ENCODE measurements at places on chromosomes 13 and 19.

- peak; percentile 83 for DNase-seq
Measured at GRCh38 chr19:13764101-13764807, at the start of gene MRI1. MRI1 (plus strand) TSS chr19:13764522; CDS start chr19:13764589, 67 bp downstream.

GRCh38 chr19:12260861-12261260 is 33.8 kb downstream of the ZNF44 start:
- no peak for DNase-seq

GRCh38 chr13:97892717-97893116 is 60.8 kb upstream of the IPO5 start:
- no peak for DNase-seq

GRCh38 chr13:25762281-25762680 is 289.5 kb downstream of the SHISA2 start:
- DNase-seq = no peak

DNA sequence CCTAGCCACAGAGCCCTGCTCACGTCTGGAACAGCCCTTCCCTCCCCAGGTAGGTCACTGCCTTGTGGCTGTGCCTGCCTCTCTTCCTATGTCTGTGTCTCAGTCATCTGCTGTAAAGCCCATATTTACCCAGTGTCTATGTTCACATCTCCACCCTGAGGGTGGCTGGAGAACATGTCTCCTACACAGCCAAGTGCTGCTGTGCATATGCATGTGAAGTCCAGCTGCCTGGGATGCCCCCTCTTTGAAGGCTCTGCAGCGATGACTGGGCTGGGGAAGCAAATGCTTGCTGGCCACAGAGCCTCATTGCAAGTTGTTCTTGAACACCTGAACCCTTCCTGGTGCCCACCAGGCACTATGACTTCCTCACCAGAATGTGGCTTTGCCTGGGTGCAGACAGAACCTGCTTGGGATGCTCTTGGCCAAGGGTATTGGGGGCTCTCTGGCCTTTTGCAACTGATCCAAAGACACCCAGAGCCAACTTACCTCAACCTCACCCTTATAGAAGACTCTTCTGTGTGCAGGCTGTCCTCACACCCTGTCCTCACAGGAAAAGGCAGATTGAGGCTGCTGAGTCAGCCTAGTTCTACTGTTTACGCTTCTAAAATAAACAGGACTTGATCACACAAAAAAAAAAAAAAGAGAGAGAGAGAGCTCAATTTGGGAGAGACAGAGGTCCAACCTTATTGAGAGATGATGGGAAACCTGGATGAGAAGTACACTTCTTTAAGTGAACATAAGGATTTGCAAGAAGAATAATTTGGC is 26.5 kb downstream of the MRPL57 start:
- DNase-seq = no peak

DNA sequence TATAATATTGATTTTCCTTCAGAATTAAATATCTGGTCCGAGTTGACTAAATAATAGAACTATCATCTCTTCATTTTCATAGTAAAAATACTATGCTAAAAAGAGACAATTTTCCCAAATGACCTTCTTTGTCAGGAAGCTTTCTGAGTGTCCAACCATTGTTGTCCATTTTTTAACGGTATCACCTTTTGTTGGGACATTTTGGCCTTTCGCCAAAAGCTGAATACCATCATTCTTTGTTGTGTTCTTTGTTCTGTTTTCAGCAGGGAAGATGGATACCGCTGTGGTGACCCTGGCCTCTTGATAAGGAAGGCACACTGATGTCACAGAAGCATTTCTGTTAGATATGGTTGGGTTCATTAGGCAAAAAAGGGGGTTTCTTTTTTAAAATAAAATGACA is 654.4 kb upstream of the GPC6 start:
- no peak for DNase-seq

DNA sequence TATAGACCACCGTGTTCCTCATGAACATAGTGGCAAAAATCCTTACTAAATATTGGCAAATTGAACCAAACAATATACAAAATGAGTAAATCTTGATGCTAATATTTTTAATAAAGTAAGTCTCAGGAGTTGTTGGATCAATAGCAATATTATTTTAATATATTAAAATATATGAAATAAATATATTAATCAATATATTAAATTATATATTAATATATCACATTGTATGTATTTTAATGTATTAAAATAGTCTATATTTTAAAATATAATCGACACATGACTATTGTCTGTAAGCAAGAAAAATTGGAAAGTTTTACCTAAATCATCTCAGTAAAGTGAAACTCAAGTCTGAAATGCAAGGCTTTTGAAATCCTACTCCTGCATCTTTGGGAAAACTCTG is 78.9 kb upstream of the GJB6 start:
- no peak for DNase-seq

DNA sequence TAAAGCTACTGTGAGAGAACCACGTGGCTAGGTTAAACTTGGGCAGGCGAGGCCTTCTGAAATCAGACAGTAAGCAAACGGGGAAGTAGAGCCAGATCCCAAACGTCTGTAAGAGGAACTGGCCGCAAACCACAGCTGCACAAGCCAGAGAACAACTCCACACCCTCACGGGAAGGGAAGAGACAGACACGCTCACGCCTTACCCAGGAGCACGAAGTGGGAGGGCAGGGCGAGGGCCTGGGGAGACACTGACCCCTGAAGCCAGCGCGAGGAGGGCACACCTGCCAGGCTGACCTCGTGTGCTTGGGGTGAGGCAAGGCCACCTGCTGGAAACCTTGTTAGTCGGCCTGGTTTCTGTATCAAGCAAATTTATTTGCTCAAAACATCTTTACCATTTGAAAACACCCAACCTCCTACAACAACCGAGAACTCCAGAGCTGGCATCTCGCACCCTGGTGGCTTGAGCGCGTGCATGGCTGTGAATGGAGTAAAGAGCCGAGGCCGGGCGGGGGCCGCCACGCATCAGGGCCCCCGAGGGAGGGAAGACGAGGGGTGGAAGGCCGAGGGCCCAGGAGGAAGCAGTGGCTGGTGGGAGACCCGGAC is 7.3 kb downstream of the POLR2E start:
- DNase-seq = peak; percentile 34

- peak; percentile 52 for DNase-seq
Measured at GRCh38 chr19:49119411-49120324, at the start of gene PPFIA3. PPFIA3 (plus strand) TSS chr19:49119544; CDS start chr19:49127874, 8,330 bp downstream.

DNA sequence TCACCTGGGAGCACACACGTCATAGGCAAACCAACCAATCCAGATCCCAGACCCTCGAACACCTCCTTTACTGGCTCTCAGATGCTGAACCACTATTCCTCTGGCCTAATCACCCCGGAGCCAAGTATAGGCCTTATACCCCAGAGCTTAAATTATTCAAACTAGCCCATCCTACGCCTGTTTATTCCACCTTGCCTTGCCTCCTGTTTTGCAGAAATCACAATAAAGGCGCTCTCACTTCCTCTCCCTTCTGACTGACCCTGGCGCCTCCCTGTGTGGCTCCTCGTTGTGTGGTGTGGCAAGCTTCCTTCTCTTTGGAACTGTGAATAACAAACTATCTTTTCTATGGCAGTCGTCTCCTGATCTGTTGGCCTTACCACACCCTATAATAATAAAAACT is 354.9 kb downstream of the ENOX1 start:
- DNase-seq = no peak

DNA sequence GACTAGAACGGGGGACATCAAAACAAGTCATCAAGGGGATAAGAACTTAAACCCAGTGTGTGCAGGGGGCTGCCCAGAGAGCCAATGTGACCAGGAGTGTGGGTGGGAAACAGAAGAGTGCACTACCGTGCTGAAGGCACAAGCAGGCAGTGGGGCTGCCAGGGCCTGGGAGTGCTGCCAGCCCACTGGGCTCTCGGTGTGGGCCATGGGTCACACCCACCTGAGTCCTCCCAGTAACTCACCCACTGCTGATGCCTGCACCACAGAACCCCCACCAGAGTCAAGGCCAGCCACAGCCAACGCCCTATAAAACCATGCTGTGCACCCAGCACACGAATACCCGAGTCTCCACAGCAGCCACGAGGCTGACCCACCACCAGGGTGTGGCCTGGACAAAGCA is 8.5 kb downstream of the MED26 start:
- no peak for DNase-seq

DNA sequence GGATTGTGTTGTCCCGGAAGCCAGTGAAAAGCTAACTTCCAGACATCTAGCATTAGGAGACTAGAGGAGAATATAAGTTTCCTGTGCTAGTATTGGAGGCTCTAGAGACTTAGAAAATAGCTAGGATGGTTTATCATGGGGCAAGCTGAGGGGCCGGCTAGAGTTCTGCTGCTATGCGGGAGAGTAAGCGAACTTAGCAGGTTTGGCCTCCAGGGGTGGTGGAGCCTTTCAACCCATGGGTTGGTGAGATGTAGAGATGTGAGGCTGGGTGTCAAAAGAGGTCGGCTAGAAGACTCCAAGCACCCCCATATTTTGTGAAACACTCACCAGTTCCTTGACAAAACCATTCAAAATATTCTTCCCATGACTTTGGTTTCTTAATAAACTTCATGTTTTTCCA is 4.4 kb downstream of the SULT2A1 start:
- no peak for DNase-seq

GRCh38 chr19:45814166-45814780 is 835 bp downstream of the RSPH6A start:
- DNase-seq = no peak

GRCh38 chr19:17549085-17549740 is 6.2 kb upstream of the COLGALT1 start:
- no peak for DNase-seq

DNA sequence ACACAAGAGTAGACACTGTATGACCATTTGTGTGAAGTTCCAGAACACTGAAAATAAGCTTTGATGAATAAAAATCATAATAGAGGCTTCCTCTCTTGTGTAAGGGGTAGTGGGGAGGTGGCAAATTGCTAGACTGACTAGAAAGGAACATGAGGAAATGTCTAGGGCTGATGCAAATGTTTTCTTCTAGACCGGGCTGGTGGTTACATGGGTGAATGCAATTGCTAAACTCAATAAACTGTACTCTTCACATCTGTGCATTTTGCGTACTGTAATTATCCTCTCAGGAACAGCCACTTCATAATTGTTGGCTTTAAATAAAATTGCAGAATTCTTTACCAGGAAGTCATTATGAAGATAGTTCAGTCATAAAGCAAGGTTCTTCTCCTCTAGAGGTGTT is 5.2 kb upstream of the KBTBD7 start:
- DNase-seq = no peak

GRCh38 chr13:101267656-101268055 is 148.7 kb downstream of the NALCN start:
- no peak for DNase-seq

GRCh38 chr19:9989504-9989903 is 20.8 kb downstream of the COL5A3 start:
- no peak for DNase-seq

DNA sequence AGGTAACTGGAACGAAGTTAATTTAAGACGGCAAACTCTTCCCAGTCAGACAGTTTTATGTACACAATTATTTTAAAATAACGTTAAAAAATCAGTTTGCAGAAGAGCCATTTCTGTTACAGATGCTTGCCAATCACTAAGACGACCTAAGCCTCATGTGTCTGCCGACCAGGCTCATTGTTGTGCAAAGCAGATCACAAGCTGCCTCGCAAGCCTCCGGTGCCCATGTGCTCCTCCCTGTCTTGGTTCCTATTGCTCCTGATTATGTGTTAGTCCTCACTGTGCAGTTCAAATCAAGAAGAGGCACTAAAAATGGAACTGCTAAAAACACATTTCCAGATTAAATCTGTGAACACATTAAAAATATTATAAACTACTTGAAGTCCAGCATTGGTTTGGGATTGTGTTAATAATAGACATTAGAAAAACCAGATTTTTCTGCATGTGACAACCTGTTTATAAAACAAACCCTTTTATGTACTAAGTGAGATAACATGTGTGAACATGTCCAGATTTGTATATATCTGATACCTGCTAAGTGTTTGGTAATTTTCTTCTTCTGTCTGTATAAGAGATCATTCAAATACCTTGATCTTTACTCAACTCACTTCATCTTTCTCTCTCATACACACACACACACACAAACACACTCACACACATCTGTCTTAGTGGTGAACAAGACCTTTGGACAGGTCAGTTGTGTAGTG is 81.9 kb upstream of the SLC15A1 start:
- no peak for DNase-seq

DNA sequence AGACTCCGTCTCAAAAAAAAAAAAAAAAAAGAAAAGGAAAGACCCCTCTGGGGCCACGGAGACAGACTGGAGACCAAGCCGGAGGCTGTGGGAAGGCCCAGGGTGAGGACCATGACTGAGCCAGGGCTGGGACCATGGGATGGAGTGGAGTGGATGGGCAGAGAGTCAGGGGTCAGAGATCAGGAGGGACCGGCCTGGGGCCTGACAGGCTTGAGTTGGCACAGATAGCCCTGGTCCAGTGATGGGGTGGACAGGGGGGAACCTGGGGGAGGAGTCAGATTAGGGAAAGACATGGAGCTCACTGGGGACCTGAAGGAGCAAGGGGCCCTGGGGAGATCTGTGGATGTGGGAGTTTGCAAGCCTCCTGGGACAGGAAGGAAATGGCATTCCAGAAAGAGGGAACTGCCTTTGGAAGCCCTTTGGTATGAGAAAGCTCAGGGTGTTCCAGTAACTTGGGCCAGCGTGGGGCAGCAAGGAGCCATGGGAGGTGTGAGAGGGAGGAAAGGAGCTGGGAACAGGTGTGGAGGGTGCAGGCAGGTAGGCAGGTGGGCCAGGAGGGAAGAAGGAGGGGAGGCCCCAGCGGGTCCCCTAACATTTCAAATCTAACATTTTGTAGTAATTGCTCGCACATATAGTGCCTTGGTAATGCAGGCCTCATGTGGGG is 6.3 kb upstream of the RPL13A start:
- DNase-seq = no peak

- no peak for DNase-seq
Measured at GRCh38 chr13:99922631-99923404, 48.7 kb downstream of the ZIC5 start.

DNA sequence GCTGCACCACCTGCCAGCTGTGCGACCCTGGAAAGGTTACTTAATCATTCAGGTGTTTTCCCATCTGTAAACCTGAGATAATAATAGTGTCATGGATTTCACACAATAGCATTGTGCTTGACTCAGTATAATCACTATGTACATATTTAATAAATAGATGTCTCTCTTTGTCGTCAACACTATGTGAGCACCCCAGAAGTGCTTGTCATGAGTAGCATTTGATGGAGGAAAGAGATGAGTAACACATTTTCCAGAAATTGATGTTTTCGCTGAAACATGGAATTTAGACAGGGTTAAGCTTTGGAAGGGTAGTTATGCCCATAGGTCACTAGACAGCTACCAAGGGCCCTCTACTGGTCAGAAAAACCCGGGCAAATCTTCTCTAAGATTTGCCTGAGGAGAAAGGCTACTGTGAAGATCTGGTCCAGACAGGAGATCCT is 9.5 kb upstream of the MBNL2 start:
- DNase-seq = peak; percentile 37

DNA sequence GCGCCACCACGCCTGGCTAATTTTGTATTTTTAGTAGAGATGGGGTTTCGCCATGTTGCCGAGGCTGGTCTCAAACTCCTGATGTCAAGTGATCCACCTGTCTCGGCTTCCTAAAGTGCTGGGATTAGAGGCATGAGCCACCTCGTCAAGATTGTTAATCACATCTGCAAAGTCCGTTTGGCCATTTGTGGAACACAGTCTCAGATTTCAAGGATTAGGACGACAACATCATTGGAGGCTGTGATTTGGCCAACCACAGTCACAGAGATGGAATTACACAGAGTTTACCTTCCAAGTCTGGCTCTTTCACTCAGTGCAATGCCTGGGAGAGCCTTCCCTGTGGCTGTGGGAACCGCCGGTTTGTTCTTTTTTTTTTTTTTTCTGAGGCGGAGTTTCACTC is 17.8 kb downstream of the SULT2B1 start:
- DNase-seq = no peak

Data from head of caudate nucleus (tissue), 42 donors.